ENCODE measurements at places on chromosomes 11 and 22.

DNA sequence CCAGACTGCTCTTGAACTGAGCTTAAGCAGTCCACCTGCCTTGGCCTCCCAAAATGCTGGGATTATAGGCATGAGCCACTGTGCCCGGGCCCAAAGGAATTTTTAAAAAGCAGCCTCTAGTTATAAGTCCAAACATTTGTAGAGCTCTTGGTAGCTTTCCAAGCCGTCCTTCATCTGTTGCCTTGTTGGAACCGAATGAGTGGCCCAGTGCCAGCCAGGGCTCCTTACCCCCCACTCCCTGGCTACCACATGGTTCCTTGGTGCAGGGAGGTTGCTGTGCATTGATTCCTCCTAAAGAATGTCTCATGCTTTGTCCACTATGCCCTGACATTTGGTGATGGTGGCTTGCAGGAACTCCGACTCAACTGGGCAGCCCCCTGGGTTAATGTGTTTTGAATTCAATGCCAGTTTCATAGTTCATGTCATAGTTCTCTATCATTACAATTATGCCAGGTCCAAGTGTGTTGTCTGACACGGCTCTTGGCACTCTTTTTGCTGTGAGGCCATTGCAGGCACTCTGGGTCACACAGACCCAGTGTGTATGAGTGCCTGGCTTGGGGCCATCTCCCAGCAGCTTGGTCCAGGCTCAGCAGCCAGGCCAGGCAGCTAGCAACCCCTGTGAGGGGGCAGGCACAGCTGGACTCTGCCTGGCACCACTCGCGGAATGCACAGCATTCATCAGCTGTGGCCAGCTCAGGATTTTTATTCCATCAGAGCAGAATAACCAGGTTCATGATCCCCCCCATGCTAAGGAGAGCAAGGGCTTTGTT lies 13.3 kb upstream of the MICALL1 start:
- no peak for DNase-seq

- DNase-seq: no peak
Observed at GRCh38 chr22:31250740-31251600, 38.9 kb downstream of the LIMK2 start.

- DNase-seq: no peak
Observed at GRCh38 chr11:10528121-10528520, 12.9 kb downstream of the RNF141 start.

GRCh38 chr22:37559901-37560607 lies at the start of gene CDC42EP1:
TSS of gene CDC42EP1 (plus strand) at chr22:37560480. CDS start at chr22:37566350, 5,870 bp downstream.
- DNase-seq: no peak

GRCh38 chr11:88358040-88358431 lies 20.5 kb upstream of the CTSC start:
- DNase-seq: no peak

DNA sequence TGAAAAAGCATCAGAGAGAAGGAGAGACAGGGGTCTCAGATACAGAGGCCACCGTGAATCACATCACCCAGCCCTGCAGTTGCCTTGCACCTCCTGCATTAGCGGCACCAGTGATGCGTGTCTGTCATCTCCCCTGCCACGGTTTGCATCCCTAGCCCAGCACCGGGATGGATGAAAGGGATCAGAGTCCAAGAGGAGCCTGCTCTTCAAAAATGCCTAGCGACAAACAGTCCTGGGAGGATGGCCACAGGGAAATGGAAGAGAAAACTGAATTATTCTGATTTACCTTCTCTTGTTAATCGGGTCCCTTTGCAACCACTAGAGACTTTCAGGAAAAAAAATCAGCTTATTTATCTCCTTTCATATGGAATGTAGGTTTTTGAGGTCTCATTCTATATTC lies 495.6 kb upstream of the KIRREL3 start:
- no peak for DNase-seq
